ENCODE measurements at places on chromosomes 12 and 14.

DNA sequence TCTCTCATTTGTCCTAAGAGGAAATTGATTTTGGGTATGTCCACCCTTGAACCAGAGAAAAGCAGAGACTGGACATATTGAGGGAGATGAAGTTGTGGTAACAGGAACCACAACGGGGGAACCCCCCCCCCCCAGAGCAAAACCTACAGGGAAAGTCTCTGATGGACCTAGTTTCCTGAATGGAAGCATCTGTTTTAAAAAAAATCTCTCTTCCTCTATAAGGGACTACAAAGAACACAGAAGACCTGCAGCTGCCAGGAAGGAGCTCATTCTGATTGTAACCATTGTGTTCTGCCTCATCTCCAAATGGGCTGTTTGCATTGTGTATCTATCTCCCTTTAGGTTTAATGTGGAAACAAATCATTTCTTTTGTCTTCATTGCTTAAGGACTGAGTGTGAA is 13.4 kb downstream of the C1S start:
- DNase-seq, result no peak

GRCh38 chr14:51253880-51254279 is 13.8 kb downstream of the TMX1 start:
- DNase-seq, result no peak

GRCh38 chr12:118448341-118448740 is 72.0 kb downstream of the SUDS3 start:
- no peak for DNase-seq

GRCh38 chr14:95915330-95915729 is 38.7 kb downstream of the TUNAR start:
- DNase-seq, result no peak

- no peak for DNase-seq
Measured at GRCh38 chr14:72439707-72440106, 454.2 kb downstream of the DPF3 start.

- DNase-seq, result no peak
Measured at GRCh38 chr14:47917344-47917954, 242.0 kb upstream of the MDGA2 start.

DNA sequence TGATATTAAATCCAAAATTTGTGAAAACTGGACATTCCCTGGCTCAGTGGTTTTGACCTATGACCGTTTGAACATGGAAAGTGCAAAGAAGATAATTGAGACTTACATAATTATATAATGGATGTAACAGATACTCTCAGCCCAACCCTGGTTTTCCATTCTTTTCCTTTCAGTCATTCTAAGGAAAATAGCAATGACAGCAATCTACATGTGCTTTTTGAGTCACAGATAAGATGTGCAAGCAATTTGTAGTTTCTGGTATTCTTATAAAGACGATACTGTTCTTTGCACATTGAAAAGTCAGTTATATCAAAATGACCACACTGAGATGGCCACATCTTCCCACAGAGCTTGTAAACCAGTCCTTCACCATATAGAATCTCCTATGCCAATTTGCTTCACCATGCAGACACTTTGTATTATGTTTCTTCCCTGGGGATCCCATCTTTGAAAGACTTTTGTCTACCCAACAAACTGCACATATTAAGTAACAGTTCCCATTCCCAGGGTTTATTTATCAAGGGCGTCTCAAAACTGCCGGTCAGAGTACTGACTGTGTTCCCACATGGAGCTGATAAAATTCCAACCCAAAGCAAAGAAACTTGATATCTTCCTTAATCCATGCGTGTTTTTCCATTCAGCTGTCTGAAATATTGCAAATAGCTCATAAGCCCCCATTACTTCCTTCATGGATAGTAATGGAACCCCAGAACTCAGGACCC is 34.8 kb downstream of the PLXNC1 start:
- no peak for DNase-seq

DNA sequence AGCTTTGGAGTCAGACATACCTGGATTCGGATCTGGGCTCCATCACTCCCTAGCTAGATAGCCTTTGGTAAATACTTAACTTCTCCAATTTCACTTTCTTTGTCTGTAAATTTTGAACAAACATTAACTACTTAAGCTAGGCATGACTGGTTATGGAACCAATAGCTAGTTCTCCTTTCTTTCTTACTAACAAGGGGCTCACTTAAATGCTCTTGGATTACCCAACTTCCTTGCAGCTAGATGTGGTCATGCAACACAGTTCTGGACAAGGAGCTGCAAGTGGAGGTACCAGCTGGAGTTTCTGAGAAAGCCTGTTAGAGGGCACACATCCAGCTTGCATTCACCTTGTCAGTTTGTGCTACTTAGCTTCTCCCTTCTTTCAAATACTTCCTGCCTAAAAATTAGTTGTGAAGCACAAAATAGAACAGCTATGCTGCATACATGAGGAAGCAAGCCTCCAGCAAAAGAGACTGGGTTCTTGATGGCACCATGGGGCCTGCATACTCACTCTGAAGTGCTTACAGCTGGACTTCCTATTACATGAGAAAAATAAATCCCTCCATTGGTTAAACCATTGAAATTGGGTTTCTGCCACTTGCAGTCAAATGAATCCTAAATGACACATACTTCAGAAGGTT is 210.1 kb upstream of the EEA1 start:
- no peak for DNase-seq

- no peak for DNase-seq
Measured at GRCh38 chr12:82937151-82937550, 250.4 kb downstream of the TMTC2 start.

- no peak for DNase-seq
Measured at GRCh38 chr12:70354787-70355186, 11.3 kb upstream of the KCNMB4 start.

- DNase-seq, result no peak
Measured at GRCh38 chr12:26116829-26117715, 7.8 kb downstream of the BHLHE41 start.

GRCh38 chr14:99889268-99889667 is 96.1 kb downstream of the EML1 start:
- no peak for DNase-seq

GRCh38 chr12:96140174-96140573 is 54.0 kb upstream of the ELK3 start:
- no peak for DNase-seq

- no peak for DNase-seq
Measured at GRCh38 chr12:47854531-47854930, 34.8 kb upstream of the HDAC7 start.

All from stimulated activated CD8-positive, alpha-beta memory T cell treated with anti-CD3 and anti-CD28 coated beads, Interleukin-7, amount 100 ng/mL, for 1 hour (primary cell).